GM20000 (cell line): ENCODE measurements at places on chromosomes 12 and 14.
A peak's percentile ranks its signal among the peaks of the same experiment; 100 is the strongest.

GRCh38 chr14:102779084-102779462 is 1.8 kb downstream of the TRAF3 start:
- no peak for DNase-seq

- DNase-seq: no peak
Observed at GRCh38 chr12:32504591-32504990, 105.2 kb downstream of the FGD4 start.

DNA sequence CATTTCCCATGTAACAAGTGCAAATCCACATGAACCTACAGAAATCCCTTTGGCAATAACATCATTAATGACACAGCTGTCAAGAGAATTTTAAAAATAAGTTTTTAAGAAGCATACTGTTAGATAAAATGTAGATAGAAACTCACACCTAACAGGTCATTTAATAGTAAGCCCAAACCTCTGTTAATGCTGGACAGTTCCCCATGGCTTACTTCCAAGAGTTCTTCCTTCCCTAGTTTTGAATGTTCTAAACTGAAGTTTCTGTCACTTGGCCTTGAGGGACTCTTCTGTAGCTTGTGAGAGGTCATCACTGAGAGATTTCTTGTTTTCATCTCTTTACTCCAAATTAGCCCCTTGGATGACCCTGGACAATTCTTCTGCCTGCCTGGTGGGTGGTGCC is 22.7 kb downstream of the OTX2 start:
- DNase-seq: no peak

GRCh38 chr12:110698171-110698902 is 9.4 kb upstream of the HVCN1 start:
- DNase-seq: peak; percentile 82

GRCh38 chr14:95407354-95407753 is 87.6 kb upstream of the CLMN start:
- no peak for DNase-seq

DNA sequence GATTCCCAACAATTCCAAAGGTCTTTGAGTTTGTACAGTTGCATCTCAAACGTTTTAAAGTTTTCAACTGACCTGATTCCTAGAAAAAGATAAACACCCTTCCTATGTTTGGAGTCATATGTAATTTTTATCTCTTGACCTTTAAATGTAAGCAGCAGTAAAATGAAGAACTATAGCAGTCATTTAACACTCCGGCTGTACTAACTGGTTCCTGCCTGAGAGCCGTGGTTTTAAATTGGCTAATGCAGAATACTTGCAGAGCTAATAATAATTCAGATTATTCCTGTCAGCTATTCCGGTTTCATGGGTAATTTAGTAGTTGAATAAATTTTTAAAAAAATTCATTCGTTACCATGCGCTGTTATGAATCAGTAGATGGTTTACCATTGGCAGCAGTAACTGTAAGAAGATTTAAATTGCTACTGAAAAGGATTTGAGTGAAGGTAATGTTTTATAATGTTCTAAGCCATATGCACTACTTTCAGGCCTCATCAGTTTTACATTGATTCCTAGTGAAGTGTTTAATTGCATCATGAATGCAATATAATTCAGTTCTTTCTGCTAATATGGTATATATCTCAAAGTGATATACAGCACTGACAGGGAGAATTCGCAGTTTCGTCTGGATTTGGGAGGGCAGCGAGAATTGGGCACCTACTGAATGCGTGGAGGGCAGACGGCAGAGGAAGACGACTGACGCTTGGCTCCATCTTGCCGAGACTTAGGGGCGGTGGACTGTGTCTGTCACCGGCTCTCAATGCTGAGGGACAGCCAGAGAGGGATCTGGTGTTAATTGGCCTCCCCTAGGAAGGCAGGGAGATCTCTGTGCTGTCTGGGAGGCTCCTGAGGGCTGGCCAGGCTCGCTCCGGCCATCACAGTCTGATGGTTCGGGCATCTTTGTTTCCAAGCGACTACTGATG is 217.7 kb downstream of the PHETA1 start:
- DNase-seq: no peak

DNA sequence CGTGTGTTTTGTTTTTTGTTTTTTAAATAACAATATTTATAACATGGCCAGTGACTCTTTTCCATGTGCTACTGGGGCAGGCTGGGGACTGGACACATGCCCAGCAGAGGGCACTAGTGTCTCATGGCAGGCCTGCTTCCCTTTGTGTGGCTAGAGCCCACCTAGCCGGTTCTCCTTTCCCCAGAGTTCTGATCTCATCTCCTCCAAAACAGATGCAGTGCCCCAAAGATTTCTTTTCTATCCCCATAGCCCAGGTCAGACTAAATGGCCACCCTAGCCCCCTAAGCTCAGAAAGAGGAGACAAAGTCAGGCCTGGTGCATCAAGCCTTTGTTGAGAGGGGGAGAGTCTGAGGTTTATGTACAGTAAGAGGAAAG is 21.2 kb downstream of the PRPF40B start:
- peak; percentile 84 for DNase-seq

DNA sequence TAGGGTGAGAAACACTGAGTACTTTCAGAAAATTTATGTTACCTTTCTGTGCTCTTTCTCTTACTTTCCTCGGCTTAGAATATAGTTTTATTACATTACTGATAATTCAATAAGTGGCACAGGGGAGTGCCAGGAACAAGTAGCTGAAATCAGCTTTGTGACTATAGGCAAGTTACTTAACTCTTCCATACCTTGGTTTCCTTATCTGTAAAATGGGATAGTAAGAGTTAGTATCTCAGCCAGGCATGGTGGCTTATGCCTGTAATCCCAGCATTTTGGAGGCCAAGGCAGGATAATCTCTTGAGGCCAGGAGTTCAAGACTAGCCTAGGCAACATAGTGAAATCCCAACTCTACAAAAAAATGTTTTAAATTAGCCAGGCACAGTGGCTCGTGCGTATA is 15.4 kb downstream of the BBOF1 start:
- DNase-seq: no peak

- DNase-seq: no peak
Observed at GRCh38 chr14:89371585-89372511, 45.2 kb downstream of the FOXN3 start.

GRCh38 chr14:103578401-103579075 is 15.8 kb downstream of the COA8 start:
- DNase-seq: no peak

GRCh38 chr12:52195065-52195730 is 3.4 kb upstream of the KRT80 start:
- no peak for DNase-seq

DNA sequence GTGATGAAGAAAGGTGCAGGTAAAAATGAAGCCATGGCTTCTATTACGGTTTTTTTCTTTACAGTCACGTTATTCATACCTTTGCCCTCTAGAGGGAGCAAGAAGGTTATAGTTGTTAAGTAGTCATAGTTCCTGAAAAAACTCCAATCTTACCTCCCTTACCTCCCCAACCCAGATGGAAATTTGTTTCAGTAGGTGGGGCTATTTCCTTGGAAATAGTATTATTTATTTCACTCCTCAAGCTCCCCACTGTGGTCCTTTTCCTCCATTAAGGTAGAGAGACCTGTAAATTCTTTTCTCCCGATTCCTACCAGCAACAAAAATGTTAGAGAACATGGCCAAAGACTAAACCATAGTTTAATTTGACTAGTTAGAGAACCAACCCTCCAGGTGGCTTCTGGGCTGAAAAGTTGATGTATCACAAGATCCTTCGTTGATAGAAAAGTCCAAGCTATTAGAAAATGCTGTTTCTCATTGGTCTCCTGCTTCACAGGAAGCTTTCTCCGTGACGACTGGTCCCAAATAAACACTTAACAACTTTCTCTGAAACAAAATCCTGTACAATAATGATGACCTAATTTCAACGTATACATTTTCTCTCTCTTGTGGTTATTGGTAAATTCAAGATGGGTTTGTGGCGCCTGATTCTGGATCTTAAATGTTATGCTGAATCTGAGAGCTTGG is 43.5 kb downstream of the TMX1 start:
- peak; percentile 45 for DNase-seq

GRCh38 chr14:77616133-77616453 is 344 bp downstream of the SPTLC2 start:
- no peak for DNase-seq

- no peak for DNase-seq
Observed at GRCh38 chr12:98387444-98387843, 127.9 kb upstream of the TMPO start.
